ENCODE measurements at places on chromosomes 2 and 18.

DNA sequence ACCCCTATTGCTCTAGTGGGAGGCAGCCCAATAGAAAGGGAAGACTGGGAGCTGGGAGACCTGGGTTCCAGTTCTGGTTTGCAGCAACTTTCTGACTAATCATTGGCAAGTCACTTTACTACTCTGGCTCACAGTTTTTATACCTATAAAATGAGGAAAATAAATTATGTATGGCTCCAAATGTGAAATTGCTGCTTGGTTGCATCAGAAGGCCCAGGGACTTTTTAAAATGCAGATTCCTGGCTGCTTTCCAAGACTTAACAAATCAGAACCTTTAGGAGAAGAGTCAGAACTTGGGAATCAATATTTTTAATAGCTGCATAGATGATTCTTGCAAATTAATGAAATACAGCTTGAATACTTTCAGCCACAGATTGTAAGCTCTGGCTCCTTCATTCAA is 943.9 kb downstream of the EPHA4 start:
- DNase-seq, result no peak

- DNase-seq, result no peak
These were observed 170.1 kb upstream of the REV1 start for GRCh38 chr2:99659874-99660273.

DNA sequence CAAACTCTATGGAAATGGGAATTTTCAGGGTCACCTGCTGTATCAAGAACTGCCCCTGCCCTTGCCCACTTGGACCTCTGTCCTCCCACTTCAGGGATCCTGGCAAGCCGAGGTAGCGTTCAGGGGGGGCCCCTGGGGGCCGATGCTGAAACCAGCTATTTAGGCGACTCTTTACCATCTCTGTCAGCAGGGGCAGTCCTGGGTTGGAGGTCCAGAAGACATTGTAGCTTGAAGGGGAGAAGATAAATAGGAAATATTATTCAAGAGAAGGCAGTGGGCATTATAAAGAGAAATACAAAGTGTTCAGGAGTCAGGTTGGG is 2.4 kb downstream of the MOGS start:
- DNase-seq, result no peak

DNA sequence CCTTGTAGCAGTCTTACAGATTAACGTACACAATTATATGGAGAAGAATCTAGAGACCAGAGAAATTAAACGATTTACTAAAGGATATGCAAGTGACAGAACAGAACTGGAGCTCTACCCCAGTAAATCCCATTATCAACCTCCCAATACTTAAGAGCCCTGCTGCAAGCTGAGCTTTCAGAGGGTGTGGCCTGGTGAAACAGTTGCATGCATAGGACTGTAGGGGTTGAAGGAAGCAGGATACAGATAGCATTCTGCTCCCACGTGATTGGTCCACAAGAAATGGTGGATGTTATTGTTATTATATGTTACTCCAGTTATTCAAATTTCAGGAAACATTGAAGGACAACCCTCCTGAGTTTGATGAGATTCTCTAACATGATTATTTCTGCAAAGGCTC is 210.8 kb upstream of the THUMPD2 start:
- no peak for DNase-seq

GRCh38 chr18:31821545-31822171 is 61.0 kb upstream of the SLC25A52 start:
- no peak for DNase-seq

GRCh38 chr2:46171996-46172546 is 125.1 kb upstream of the EPAS1 start:
- no peak for DNase-seq

GRCh38 chr18:30132959-30133358 is 909.6 kb downstream of the DSC3 start:
- DNase-seq, result no peak
